ENCODE measurements at places on chromosomes 5 and 9.

- DNase-seq = no peak
These were observed 25.9 kb upstream of the TRPM3 start for GRCh38 chr9:71147368-71147767.

DNA sequence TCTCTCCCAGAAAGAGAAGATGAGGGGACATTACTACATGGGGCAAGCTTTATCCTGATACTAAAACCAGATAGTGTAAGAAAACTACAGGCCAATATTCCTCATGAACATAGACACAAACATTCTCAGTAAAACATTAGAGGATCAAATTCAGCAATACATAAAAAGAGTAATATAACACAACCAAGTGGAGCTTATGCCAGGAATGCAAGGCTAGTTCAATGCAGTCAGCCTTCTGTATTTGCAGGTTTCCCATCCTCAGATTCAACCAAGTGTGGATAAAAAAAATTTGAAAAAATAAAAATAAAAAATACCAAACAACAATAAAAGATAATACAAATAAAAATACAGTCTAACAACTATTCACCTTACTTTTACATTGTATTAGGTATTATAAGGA, 31.3 kb downstream of the CCDC69 start:
- no peak for DNase-seq

- no peak for DNase-seq
These were observed 456.4 kb downstream of the NFIB start for GRCh38 chr9:13857521-13857920.

DNA sequence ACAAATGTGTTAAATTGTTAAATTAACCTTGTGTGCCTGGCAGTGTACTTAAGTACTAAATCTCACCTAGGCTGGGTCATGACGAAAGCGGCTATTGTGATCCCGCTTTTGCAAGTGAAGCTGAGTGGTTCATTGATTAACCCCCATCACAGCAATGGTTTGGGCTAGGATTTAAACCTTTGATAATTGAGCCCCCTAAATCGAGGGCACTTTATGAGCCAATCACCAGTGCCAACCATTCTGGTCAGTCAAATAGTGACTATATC, 22.8 kb downstream of the HNRNPK start:
- no peak for DNase-seq

GRCh38 chr9:124553738-124554137, 46.5 kb upstream of the NR5A1 start:
- DNase-seq = no peak

GRCh38 chr5:1827886-1828397, 26.7 kb downstream of the NDUFS6 start:
- no peak for DNase-seq

DNA sequence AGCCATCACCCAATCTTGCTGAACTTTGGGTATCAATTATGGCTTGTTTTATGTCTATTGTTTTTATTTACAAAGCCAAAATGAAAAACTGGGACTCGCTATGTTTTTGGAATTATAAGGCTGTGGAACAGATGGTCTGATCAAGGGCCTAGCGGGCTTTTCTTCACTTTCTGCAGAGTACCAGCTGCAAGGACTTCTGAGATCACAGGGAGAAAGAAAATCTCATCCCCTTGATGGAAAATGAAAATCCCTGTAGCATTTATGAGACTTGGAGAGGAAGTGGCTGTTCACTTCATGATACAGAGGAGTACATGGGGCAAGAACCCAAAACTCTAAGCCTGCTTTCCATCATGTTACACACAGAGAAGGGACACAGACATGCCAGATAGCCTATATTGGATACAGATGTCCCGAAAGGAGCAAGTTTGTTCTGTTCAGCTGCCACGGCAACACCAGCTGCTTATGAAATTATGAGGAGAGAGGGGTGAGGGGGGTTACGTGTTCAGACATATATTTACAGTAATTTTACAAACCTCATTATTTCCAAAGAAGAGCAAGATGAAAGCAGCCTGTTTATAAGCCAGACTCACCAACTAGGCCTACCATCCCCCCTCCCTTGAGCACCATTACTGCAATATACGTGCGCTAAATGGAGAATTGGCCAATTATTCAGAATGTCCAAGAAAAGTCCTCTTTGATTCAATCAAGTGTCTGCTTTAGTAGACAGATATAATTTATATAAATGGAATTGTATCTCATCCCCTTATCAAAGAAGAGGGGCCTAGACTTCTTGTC, 220.0 kb downstream of the MARCHF11 start:
- no peak for DNase-seq

GRCh38 chr5:147479444-147479843, 30.4 kb downstream of the DPYSL3 start:
- DNase-seq = no peak

GRCh38 chr9:95018099-95018936, 291.8 kb downstream of the AOPEP start:
- no peak for DNase-seq

GRCh38 chr9:134275375-134275774, 50.9 kb upstream of the RXRA start:
- no peak for DNase-seq

DNA sequence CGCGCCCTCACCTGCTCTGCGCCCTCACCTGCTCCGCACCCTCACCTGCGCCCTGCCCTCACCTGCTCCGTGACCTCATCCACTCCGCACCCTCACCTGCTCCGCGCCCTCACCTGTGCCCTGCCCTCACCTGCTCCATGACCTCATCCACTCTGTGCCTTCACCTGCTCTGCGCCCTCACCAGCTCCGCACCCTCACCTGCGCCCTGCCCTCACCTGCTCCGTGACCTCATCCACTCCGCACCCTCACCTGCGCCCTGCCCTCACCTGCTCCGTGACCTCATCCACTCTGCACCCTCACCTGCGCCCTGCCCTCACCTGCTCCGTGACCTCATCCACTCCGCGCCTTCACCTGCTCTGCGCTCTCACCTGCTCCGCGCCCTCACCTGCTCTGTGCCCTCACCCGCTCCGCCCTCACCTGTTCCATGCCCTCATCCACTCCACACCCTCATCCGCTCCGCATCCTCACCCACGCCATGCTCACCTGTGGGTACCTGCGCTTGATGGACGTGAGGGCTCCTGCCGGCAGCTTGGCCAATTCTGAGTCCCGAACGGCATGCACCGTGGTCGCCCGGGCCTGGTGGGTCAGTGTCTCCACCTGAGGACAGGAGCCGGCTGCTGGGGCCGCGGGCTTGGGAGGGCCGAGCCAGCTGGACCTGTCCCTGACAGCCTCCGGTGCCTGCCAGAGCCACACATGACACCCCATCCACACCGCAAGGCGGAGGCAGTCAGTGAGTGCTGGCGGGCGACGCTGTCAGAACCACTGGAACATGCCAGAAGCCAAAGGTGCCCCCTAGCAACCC, 35.6 kb upstream of the NSMF start:
- no peak for DNase-seq

DNA sequence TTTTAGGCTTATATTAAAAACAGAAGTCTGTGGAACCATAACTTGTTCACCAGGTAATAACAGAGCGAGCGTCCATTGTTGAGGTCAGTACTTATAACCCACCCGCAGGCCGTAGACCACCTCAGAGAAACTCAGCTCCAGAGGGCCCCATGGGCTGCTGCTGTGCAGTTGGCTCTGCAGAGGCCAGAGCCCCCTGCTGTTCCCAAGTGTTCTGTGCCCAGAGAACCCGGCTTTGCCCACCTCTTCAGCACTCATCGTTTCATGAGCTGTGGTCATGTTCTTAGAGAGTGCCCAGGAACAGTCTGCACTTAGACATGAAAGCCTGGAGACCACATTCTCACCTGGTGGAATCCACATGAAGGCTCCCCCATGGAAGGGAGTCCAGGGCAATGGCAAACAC, 50.4 kb upstream of the SLC2A8 start:
- DNase-seq = no peak

DNA sequence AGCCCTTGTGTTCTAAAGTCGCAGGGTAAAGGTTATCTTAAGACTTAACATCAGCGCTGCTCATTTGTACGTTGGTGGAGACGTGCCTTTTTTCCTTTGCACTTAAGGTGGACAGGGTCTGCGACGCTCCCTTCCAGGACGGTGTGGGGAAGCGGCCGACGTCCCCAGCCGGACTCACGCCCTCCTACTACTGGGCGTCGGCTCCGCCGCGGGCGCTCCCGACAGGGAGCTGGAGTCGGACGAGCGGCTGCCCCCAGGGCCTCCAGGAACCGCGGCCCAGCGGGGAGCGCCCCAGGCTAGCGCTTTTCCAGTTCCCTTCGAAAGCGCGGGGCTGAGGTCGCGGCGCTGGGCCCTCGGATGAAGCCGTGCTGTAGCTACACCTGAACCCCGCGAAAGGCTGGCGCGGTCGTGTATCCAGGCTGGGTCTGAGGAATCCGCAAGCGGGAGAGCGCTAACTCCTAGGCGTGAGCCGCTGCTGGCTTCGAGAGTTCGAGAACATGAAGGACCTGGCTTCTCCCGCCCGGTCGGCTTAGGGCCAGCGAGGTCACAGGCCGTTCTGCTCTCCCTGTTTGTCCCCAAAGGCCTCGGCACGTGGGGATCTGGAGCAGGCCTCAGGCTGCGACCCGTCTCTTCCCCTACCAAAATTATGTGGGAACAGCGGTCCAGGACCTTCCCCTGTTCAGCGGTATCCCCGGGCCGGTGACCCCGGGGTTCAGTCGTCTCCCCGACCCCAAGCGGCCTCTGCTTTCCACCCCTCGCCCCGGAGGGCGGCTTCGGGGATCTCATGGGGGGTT, 3.8 kb upstream of the DMRT3 start:
- no peak for DNase-seq

DNA sequence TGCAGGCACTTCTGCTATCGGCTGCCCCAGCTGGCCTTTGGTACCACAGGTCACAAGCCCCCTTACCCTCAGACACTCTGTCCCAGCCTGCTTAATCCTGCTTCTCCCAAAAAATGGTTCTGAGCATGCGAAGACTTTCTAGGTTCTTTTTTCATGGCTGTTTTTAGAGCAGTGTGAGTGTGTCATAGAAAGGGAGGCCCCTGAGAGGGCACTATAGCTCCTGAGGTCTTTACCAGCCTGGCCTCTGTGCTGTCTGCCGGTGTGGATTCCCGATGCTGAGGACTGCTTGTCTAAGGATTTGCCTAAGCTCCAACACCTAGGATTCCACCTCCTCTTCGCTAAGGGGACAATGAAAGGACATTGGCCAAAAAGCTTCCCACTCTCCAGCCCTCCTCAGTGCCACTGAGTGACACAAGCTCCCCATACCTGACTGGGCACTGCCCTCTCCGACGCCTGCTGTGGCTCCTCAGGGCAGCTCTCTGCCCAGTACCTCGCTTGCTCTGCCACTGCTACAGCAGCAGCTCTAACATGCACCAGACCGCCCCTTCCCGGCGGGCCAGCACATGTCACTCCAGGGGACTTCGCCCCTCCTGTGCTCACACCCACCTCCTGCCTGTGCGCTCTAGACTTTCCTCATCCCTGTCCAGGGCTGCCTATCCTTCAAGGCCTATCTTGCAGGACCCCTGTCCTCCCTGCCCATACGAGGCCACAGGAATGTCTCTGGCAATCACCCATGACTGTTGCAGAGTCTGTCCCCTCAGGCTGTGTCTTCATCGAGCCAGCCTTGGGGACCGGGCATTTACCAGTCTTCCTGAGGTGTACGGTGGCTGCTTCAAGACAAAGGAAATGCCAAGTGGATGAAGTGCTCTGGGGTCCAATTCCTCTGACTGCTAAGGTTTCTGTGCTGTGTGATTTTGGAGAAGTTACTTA, 21.0 kb downstream of the MACROH2A1 start:
- DNase-seq = no peak

- DNase-seq = no peak
These were observed 14.0 kb downstream of the ATP10B start for GRCh38 chr5:160837749-160838593.

- DNase-seq = no peak
These were observed 333.6 kb downstream of the PIK3R1 start for GRCh38 chr5:68548959-68549676.

- DNase-seq = no peak
These were observed 8.2 kb upstream of the ELL2 start for GRCh38 chr5:95969651-95970358.

DNA sequence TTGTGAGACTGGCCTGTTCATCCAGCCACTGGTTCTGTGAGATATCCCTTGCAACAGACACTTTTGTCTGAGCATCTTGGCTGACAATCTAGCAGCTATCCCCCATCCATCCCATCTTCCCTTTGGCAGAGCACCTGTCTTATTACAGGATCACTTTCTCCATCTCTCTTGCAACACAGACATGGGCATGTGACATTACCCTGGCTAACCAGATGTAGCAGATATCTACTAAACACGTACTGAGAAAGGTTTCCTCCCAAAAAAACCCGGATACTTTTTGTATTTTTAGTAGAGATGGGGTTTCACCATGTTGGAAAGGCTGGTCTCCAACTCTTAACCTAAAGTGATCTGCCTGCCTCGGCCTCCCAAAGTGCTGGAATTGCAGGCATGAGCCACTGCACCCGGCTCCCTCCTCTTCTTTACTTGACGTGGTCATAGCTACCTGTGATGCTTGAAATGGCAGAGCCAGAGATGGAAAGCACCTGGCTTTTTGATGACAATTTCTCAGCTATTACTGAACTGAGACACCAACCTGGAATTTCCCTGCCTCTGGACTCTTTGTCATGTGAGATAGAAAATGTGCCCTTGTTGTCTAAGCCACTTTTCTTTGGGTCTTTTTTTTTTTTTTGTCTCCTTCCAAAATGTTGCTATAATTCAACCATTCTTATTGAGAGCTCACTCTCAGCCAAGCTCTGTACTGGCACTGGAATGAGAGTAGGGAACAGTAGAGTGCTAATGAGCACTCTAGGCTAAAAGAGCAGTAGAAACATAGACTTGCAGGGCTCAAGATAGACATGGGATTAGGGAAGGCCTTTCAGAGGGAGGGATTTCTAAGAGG, 32.6 kb downstream of the FNBP1 start:
- peak; percentile 83 for DNase-seq

GRCh38 chr5:142120247-142120935, 11.8 kb downstream of the NDFIP1 start:
- DNase-seq = no peak

DNA sequence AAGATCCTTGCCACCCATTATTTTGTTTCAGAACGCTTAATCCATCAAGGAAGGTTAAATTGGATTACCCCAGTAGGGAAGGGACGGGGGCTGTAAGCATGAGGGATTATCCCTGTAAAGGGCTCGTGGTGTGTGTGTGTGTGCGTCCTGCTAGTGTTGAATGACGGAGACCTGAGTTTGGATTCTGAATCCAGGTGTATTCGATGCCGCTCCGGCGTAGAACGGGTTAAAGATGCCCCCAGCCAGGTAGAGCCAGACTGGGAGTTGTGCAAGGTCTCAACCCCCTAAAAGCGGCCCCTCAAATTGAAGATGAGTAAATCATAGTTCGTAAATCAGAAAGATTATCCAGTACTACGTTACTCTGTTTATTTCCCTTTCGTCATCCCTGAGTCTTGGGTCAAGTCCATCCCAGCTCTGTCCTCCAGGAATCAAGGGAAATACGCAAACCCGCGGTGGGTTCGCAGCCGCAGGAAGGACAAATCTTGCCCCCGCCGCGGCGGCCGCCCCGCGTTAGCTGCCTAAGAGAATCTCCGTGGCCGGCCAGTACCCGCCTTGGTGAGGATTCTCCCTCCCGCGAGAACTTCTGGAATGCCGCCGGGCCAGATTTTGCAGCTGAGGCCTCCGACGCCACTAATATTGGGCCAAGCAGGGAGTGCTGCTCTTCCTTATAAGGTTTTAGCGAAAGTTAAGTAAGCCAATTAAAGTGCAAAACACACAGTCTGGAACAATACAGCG, 586 bp upstream of the MTAP start:
- peak; percentile 14 for DNase-seq

- no peak for DNase-seq
These were observed 28.1 kb downstream of the IL33 start for GRCh38 chr9:6243746-6244145.

Data from CD4-positive, alpha-beta T cell treated with Interleukin-2 at 100 ng/mL for 4 hours (primary cell).